ENCODE measurements at places on chromosomes 5 and 9.

GRCh38 chr5:84885485-84886258 lies 501.0 kb upstream of the EDIL3 start:
- no peak for DNase-seq

DNA sequence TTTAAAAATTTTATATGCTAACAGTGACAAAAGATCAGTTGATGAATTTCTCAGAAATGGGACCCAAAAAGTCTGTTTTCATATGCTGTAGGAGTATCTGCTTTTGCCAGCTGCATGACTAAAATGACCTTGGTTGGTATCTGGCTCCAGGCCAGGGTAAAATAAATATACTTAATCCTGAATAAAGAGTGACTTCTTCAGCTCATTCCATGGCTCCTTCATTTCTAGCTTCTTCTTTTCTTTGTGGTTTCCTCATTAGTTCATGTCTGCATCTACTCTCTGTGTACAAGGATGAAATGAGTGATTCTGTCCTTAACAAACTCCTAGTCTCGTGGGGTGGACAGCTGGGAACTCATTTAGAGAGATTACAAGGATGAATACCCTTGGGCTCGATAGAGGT lies 36.0 kb downstream of the RCL1 start:
- DNase-seq: no peak

- DNase-seq: no peak
Measured at GRCh38 chr9:16680975-16681651, 189.4 kb downstream of the BNC2 start.

GRCh38 chr5:153816870-153817269 lies 221.8 kb downstream of the FAM114A2 start:
- no peak for DNase-seq

- no peak for DNase-seq
Measured at GRCh38 chr9:109383947-109384346, 63.1 kb upstream of the EPB41L4B start.

DNA sequence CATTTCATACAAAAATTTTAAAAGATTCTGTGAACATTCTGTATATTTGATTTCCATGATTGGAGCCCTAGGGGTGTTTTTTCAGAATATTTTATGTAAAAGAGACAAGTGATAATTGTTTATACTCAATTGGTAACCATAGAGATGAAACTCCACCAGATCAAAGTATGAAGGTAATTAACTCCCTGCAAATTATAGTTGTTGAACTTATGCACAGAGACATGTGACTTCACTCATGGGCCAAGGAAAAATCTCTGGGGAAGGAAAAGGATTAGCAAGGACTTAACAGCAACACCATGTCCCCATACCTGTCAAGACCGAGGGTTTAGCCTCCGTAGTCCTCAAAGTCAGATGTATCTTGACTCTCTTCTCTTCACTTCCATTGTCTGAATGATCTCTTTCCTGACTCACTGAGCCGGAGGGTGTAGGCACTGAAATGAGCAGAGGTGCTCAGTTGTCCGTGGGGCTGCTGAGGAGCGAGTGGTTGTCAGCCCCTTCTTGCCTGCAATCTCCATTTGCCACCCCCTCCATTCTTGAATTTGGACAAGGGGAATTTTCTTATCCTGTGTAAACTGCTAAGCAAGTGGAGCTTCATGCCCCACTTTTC lies 17.5 kb upstream of the CXCL14 start:
- DNase-seq: no peak

GRCh38 chr9:120965344-120966012 lies 38.9 kb upstream of the TRAF1 start:
- DNase-seq: no peak

GRCh38 chr5:68911840-68912690 lies 181.7 kb upstream of the SLC30A5 start:
- DNase-seq: no peak

GRCh38 chr5:147234825-147235635 lies at the start of gene STK32A:
TSS of gene STK32A (plus strand) at chr5:147235026. CDS start at chr5:147239635, 4,609 bp downstream.
- DNase-seq: no peak

DNA sequence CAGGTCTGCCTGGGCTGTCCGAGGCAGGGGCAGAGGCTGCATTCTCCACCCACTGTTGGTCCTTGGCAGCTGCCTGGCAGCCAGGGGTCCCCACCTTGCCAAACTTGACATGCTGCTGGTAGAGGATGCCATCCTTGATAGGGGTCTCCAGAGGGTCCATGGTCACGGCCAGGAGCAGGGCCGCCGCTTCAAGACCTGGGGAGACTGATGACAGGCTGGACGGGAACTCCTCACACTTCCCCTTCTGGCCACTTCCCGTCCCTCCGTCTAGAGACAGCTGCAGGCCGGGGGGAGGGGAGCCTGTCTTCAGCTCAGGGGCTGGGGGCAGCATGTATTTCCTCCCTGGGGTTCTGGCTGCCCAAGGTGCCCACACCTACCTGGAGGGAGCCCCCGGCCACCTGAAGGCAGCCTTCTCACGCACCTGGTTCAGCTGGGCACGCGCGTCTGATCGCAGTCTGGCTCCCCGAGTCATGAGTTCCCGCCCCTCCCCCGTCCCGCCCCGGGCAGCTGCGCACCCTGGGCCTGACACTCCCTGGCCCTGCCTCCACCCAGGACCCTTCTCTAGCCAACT lies at the start of gene DOK3:
DOK3 (minus strand) TSS at position 446 of the 571 bp plus-strand sequence; CDS start at position 160, 286 bp downstream.
- no peak for DNase-seq

DNA sequence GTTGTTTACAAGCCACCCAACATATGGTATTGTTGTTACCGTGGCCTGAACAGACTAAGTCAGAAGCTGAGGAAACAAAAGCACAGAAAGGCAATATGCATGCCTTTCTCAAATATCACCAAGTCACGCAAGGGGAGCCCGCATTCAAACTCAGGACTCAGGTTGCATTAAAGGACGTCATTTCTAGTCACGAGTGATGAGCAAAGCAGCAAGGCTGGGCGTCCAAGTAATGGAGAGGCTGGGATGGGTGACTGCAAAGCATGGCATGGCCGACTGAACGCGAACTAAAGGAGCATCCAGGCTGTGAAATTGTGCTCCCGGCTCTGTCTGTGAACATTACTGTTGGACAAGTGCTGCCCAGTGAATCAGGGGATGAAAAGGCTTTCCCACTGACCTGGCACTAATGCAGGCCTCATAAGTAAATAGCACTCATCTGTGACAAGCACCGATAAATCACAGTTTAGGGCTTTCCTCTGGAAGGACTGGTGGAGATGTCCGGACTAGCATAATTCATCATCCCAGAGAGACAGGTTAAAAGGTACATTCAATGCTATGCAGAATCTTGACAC lies 202.8 kb downstream of the SPOCK1 start:
- no peak for DNase-seq

- DNase-seq: no peak
Measured at GRCh38 chr5:154595662-154596061, 117.6 kb upstream of the HAND1 start.

DNA sequence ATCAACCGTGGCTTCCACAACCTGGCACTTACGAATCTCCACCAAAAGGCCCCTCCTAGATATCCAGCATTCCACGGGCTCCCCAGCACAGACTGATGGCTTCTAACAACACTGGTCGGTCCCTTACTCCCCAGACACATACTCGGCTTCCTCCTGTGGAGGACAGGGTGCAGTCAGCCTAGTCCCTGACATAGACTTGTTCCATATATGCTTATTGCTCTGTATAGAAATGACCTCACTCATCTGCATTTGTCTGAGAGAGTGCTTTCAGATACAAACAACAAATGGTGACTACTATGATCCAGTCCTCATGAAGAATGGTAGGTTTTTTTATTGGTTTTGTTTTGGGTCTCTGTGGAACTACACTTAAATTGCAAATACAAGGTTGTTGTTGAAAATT lies 72.4 kb downstream of the TMEM215 start:
- DNase-seq: no peak

DNA sequence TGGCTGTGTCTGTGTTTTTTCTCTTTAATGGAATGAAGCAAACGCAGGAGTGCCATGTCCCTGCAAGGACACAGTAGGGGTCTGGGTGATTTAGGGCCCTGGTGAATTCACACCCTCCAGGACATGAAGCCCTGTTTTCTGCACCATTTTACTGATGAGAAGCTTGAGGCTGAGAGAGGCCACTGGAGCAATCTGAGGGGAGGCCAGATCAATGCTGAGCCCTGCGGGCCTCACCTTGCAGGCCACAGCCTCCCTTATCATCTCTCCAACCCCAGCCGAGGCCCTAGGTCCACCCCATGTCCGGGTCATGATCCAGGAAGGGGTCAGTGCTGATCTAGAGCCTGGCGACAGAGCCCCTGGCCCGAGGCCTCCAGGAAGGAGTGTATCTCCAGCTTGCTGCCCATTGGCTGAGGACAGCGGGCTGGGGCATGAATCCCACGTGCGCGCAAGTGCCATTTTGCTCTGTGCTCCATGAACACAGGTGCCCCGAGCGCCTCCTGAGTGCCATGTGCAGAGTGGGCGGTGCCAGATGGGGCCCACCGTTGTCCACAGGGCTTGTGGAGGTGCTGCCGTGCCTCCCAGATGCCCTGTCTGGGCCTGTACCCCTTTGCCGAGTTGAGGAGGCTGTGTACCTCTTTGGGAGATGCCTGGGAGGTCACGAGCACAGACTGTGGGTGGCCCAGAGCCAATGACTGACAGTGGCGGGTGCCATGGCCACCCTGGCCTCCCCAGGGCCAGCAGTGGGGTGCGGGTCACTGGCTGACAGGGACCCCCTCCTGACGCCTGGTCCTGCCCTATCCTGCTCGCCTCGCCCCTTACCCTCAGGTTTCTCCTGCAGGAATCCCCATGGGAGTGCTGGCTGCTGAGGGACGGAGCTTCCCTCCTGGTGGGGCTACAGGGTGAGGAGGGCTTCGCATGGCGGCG lies 32.3 kb upstream of the LPCAT1 start:
- no peak for DNase-seq

DNA sequence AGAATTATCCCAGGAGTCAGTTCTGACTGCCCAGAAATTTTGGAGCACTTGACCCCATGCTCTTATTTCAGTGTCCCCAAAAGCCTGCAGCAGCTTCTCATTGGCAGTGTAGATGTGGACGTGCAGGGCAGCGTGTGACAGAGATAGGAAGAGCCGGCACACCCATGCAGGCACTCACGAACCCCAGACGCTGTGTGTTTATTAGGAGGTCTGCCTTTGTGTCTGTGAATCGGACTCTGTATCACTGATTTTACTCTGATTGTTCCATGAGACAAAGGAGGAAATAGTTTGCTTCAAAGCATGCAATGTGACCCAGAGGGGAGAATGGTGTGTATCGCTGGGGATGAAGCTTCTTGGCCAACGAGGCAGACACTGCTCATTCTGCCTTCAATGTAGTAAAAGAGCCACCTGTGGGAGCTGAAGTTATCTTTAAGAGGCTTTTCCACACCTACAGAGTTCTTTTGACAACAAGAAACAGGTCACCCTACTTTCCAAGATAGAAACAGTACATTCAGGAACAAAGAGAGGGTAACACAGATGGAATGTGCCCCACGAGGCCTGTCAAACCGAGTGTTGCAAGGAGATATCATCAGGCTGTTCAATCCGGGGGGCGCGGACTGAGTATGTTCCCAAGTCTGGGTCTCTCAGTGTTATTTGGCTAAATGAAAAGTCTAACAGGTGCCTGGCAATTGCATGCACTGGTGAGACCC lies 224.0 kb downstream of the NTRK2 start:
- no peak for DNase-seq

DNA sequence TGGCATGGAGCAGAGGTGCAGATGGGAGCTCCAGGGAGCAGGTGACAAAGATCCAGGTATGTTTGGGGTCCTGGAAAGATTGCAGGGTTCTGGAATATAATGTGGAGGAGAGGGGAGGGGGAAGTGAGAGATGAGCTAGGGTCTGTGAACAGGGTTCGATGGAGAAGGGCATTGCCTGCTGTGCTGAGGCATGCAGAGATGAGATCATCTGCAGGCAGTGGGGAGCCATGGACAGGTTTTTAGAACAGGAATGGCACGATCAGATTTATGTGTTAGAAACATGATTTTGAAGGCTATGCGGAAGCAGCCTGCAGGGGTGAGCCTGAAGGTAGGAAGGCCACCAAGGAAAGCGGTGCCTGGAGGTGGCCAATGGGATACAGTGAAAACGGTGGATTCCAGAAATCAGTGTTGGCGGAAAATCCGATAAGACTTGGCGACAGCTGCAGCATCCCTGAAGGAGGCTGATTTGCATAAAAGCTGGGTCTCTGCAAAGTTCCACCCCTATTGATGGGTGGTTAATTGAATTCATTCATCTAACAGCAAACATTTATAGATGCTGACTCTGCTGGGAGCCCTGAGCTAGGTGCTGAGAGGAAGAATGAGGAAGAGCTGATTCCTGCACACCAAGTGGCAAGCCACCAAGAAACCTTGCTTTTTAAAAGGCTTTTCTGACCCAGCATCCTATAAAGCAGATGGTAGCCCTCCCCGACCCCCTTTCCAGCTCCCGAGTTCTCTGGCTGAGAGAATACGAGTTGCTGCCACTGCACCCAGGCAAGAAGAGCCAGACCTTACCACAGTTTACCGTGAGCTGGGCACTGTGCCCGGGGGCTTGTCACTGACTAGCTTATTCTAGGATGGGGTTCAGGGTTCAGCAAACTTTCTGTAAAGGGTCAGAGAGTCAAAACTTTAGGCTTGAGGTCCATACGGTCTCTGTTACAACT lies 139.2 kb upstream of the SMIM23 start:
- no peak for DNase-seq

- no peak for DNase-seq
Measured at GRCh38 chr5:78765116-78765515, 116.5 kb upstream of the LHFPL2 start.

DNA sequence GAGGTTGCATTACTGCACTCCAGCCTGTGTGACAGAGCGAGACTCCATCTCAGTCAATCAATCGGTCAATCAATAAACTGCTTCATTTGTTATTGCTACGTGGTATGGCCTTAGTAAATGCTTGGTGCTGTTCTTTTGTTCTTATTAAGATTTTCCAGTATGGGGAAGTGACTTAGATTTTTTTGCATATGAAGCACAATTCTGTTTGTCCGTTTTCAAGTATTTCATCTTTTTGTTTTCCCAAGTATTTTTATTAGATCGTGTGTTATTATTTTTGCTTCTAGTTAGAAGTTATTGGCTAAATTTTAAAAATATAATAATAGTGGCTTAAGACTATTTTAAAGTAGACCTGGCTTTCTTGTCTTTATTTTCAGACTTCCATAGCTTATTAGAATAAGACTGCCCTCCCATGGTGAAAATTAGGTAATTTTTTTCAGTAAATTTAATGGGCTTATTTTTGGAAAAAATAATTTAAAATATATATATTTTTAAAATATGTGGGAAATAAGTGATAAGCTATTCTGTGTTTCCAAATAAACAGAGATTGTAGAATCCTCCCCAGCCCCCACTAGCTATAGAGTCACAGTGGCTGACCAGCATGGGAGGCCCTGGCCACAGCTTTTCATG lies 14.7 kb upstream of the OMD start:
- no peak for DNase-seq

DNA sequence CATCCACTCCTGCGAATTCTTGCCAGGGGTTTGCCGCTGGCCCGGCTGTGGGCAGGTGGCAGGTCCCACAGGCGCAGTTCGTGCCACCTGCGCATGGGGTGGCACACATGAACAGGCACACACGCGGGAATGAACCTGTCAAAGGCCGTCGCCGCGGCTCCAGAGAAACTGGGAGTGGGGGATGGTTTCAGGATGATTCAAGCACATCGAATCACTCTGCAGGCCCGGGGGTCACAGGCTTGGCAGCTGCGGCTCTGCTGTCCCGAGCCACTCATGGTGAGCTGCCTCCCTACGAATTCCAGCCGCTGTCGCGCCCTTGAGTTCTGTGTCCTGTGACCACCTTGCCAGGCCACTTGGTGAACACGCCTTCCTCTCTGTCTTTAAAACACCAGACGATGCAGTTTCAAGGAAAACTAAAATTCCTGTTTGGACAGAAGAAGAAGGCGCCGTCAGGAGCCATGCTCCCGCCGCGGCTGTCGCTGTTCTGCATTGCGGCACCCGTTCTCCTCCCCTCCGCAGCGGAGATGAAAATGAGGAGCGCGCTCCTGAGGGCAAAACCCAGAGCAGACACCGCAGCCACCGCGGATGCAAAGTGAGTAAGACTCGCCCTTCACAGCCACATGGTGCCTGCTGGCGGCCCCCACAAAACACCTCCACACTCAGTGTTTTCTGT lies 15.4 kb upstream of the EXOC3 start:
- DNase-seq: no peak
